ENCODE measurements at places on chromosomes 6 and 20.

DNA sequence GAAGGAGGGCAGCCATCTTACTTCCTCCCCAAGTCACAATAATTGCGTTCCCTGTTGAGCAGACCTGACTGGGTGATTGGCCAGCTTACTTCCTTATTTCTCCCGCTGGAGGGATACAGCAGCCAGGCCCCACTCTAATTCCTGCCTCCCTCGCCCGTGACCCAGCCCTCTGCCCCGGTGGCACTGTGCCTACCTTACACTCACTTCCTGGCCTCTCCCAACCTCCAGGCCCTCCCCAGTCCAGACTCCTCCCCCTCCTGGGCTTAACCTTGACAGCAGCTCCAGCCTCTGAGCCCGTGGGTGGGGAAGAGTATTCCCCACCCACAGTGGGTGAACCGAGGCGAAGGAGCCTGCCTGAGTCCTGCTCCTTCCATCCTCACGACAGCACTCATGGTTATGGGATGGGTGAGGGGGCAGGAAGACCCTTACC lies 3.0 kb downstream of the BAK1 start:
- peak; percentile 91 for DNase-seq

- no peak for DNase-seq
Measured at GRCh38 chr20:61041481-61041880, 210.6 kb upstream of the CDH4 start.

DNA sequence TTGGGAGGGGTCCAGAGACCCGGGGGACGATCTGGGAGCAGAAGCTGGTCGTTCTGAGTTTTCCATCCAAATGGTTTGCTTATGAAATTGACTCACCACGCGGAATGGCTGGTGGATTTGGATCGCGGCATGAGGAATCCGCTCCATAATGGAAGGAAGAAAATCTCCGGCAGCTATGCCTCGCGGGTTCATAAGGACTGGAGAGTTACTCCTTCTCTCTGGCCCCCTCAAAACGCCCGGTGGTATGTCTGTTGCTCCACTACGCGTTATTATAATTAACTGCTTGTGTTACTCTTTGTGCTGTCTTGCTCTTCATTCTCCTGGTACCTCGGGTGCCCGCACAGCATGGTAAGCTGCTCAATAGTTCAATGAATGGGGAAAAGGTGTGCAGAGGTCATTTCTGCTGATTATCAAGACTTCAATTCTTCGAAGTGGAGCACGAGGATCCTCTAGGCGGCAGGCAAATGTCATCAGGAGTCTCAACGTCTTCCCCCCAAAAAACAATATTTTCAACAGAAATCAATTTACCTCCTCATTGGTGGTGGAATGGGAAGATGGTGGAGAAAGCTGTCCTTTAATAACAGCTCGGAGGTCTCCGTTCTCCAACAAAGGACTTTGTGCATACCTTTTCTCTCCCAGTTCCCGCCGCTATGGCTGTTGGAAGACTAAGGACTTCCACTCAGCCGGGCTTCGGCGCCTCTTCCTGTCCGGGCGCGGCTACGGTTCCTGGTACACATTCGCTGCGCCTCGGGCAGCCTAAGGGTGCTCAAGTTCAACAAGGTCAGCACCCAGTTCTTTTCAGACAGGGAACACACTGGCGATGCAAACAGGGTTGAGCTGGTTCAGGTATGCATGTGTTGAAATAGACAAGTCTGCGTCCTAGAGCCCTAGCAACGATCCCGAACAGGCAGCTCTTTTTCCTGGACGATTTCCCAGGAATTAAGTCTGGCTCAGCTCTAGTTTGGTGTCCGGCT lies 9.2 kb upstream of the PRSS16 start:
- DNase-seq, result no peak

DNA sequence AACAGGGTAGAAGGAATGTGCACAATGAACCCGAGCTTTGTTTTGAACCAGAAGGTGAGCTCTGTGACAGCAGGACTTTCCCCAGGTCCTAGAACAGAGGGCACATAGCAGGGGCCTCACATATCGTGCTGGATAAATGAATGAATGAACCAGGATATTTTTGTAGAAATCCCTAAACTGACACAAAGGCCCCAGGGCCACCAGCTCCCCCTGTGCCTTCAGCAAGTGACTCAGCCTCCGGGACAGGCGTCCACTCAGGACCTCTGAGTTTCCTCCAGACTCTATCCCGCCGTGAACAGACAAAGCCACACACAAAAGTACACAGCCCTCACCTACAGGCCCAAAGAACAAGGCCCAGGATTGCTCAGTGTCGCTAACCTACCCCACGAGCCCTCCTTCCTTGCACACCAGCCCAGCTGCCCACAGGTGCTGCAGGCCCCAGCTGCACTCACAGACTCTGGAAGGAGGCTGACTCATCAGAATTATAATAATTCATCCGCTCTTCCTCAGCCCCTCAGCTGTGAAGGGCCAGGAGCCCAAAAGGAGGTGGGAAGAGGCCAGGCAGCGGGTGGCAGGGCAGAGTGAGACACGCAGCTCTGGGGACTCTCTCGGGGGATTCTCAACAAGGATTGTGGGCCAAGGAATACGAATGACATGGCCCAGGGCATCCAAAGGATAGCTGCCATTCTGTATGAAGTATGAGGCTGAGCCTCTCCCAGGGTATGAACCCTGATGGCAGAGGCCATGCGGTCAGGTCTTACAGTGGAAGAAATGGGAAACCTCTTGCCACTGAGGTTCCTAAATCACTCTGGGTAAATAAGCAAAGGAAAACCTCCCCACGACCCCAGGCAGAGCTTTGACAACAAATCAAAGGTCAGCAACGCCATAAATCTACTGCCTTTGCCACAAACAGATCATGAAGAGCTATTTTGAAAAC lies 40.9 kb downstream of the SUMO4 start:
- no peak for DNase-seq

DNA sequence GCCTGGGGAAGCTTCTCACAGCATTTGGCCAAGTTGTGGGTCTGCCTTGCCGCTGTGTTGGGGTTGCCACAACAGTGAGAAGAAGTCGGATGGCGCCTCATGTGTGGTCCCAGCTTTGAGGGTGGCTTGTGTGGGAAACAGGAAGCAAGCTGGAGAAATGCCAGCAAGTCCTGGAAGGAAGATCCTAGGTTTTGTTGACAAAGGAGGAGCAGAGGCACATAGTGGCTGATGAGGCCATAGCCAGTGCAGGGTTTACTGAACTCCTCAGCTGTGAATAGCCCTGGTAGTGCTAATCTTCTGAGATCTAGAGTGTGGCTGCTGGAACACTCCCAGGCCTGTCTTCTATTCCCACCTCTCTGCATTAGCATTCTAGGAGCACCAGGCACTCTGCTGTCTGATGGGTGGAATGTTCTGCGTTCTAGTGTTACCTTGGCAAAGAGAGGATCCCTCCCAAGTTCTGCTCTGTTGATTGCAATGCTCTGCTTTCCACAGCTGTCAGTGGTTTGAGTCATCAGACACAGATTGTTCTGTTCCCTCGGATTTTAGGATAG lies 25.2 kb downstream of the SNPH start:
- peak; percentile 10 for DNase-seq

DNA sequence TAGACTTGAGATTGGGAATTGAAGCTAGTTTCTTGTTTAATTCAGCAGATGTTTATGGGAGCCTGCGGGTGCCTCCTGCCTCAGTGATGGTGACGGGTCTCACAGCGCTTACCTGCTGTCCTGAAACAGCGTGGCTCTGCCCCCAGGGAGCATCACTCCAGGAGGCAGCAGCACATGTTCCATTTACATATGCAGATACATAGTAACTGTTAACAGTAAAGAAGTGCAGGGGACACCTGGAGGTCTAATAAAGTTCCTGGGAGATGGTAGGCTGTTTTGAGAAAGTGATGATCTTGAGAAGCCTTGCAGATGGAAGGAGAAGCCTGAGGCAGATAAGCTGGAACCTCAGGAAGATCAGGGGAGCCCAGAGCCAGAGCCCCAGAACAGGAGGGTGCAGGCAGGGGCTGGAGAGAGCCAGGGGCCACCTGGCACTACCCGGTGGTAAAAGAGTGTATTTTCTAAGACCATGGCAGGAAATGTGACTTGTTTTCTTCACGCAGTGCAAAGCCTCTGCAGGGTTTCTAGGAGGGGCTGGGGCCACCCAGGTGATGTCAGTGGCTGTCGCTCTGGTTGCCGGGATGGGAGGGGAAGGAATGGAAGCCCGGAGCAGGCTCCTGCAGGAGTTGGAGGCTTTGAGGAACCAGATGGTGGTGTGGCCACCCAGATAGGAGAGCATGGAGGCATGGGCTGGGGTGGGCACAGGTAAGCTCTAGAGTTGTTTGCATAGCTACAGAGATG lies 24.2 kb upstream of the KIF25 start:
- no peak for DNase-seq

GRCh38 chr6:137488150-137489045 lies 5.8 kb downstream of the OLIG3 start:
- DNase-seq, result no peak

GRCh38 chr20:14878676-14879019 lies 541.2 kb upstream of the FLRT3 start:
- no peak for DNase-seq

GRCh38 chr6:47292944-47293343 lies 16.8 kb downstream of the TNFRSF21 start:
- no peak for DNase-seq

DNA sequence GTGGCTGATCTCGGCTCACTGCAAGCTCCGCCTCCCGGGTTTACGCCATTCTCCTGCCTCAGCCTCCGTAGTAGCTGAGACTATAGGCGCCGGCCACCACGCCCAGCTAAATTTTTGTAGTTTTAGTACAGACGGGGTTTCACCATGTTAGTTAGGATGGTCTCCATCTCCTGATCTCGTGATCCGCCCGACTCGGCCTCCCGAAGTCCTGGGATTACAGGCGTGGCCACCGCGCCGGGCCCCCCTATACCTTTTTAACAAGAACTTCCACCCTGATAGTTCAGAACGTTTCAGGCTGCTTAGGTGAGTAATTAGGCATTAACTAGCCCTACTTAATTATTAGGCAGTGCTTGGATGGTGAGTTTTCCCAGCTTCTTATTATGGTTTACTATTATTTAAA lies 552.5 kb downstream of the BCKDHB start:
- no peak for DNase-seq

DNA sequence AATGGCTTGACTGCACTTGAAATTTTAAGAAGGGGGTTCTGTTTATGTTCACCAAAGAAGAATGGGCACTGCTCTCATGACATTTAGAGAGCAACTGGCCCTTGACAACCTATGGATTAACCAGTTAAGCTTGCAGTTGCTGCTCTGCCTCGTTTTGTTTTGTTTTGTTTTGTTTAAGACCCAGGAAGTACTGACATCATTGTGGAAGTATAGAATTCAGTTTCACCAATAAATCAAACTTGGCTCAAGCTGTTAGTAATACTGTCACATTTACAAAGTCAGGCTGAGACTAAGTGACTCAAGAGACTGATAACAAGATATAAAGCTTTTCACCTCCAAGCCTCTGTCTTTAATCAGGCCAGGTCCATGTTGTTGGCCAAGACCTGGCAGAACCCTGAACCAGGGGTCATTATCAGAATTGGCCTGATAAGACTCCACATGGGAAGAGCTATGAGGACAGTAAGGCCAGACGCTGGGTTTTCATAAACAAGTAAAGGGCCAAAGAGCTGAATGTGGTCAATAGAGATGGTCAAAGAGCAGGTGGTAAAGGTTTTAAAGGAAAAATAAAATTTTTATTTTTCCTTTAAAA lies 99.4 kb upstream of the VGLL2 start:
- no peak for DNase-seq

DNA sequence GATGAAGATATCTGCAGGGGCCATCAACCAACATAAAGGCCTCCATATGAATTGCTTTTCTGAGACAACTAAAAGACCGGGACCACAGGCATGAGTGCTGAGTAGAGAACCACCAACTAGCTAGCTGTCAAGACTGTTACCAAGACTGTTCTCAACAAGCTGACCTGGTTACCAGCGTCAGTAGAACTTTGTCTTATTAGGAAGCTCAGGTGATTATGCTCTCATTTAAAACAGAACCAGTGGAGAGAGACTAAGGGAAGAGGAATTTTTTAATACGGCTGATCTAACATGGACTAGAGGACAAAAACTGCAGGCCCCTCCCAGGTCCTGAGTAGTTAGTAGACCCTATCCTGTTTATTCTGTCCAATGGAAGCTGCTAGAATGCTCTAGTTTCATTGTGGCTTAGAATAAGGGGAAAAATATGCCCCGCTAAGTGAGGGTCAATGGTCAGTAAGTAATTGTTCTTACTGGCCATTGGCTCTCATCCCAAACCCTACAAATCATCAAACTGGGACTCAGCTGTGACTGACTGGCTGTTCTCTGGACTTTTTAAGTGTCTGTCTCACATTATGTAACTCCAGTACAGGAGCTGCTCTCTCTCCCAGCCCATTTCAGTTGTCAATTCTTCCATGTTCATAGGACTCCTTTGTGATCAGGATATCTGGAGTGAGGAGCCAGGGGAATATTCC lies 3.8 kb upstream of the DYNLRB1 start:
- no peak for DNase-seq

GRCh38 chr6:135664527-135664926 lies 167.0 kb upstream of the AHI1 start:
- no peak for DNase-seq

DNA sequence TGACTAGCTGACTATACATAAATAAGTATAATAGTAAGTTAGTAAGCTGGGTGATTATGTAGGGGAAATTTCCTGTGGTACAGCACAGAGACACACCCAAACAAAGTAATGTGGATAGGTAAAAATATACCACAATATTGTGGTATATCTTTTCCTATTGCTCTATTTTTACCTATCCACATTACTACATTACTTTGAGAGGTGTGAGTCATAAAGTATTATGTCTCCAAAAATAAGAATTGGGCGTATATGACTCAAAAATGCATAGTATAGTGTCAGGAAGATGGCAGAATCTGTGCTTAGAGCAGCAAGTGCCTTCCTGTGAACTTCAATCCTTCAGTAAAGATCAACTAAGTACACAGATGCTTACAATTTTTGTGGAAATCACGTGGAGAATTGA lies 2.7 kb upstream of the SIRPG start:
- DNase-seq, result no peak

DNA sequence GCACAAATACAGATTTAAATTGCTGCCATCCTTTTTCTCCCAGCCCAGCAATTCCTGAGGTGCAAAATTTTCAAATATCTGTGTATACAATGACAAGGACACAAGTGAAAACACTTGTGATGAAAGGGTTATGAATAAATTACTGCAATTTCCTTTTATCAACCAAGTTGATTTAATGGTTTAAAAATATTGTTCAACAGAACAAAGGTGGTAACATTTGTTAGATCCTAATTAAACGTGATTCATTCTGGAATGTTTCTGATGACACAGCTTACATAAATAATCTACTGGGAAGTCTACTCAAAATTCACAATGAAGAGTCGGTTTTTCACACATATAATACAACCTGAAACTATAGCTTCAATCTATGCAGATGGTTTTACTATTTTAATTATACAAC lies 17.1 kb downstream of the B4GALT5 start:
- DNase-seq, result no peak

Measured in suppressor macrophage (primary cell).